Stimulated activated CD4-positive, alpha-beta T cell treated with anti-CD3 and anti-CD28 coated beads, Interleukin-15, amount 100 ng/mL, for 48 hours (primary cell): ENCODE measurements at places on chromosomes 12 and 14.
A peak's percentile ranks its signal among the peaks of the same experiment; 100 is the strongest.

GRCh38 chr12:68359674-68360073 lies 27.5 kb upstream of the MDM1 start:
- no peak for DNase-seq

GRCh38 chr12:104654665-104655609 lies 198.2 kb downstream of the CHST11 start:
- no peak for DNase-seq

- no peak for DNase-seq
Observed at GRCh38 chr12:114821570-114821969, 137.6 kb upstream of the TBX3 start.

- no peak for DNase-seq
Observed at GRCh38 chr12:97921979-97922722, 459.5 kb downstream of the RMST start.

DNA sequence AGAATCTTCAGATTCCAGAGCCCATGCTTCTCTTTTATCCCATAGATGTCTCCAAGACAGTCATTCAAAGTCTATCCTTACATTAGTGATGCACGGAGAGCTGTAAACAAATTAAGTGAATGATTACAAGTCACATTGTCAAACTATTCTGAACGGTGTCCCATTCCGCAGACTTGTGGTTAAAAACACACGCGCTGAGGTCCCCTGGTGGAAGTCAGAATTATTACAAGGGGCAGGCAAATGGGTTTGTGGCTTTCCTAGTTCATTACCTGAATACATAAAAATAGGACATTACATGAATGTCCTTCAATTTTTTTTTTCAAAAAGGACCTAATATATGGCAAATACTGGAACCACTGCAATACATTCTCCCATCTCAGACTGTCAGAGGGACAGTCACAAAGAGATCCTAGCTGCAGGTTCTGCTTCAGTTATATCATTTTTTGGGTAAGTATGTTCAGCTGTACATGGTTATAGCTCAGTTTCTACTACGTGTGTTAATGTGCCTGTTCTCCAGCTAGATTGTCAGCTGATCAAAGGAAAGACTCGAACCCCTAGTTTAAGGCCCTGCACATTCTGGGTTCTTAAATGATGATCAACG lies 53.1 kb upstream of the STON2 start:
- DNase-seq: no peak

GRCh38 chr12:103676893-103677292 lies 89.8 kb downstream of the STAB2 start:
- no peak for DNase-seq

DNA sequence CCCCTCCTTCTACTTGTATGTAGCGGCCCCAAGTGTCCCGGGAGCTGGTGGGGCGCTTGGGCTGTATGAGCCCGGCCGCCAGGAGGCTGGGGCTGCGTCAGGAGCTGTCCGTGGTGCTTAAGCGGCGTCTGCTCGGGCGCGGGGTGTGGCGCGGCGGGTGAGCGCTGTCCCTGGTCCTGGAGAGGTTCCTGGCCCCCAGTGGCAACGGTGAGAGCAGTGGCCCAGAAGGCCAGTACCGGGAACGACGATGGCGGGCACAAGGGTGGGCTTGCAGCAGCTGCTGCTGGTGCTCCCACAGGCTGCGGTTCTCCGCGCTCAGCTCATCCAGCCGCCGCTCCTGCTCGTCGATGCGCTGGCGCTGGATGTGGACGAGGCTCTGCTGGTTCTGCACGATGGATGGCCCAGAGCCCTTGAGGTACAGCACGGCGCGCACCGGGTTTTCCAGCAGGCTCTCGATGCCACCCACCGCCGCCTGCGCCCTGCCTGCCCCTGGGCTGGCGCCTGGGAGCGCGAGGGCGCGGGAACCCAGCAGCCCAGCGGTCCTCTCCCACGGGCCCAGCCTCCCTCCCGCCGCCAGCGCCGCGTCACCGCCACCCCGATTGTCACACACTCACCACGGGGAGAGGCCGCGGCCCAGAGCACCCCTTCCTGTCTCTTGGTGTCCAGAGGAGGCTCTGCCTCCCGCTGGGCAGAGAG lies 41.9 kb upstream of the FKBP4 start:
- DNase-seq: peak; percentile 43

DNA sequence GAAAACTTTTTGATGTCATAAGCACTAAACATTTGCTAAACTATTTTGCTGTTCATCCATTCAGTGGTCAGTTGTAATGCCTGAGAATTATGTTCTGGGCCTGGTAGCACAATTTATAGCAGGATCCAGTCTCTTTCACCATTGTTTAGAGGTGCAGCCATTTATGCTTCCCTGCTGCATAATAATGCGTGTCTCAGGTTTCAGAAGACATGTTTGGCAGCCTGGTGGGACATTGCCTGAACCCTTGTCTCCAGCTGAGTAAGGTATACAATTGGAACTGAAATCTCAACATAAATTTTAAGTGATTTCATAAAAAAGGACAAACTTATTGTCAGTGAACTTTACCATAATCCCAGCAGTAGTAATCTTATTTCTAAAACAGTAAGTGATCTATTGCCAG lies 94.8 kb downstream of the POLR3B start:
- DNase-seq: no peak

DNA sequence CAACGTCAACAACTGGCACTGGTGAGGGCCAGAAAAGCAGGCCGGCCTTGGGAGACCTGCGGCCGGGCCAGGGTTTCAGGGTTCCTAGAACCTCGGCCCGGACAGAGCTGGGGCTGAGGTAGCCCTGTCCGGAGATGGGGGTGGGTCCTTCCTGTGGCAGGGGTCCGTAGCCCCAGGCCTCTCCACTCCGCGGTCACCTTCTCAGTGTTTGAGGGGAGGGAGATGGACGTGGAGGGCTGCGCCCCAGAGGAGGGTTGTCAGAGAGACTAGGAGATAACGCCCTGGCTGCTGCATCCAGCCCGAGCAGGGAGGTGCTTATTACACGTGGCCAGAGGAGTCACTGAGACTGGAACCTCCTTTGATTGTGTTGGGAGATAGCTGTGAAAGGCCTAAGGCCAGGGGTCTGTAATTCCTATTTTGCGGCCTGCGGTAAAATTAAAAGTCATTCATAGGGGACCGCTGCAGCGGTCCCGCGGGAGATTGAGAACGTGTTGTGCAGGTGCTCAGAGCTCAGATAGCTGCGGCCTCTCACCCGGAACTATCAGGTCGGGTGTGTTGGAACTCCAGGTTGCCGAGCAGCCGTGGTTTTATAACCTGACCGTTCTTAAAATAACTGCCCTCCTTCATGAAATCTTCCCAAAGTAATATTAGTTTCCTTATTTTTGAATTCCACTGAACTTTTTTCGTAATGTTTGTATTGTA lies 507 bp downstream of the AHSA1 start:
- DNase-seq: peak; percentile 28

- no peak for DNase-seq
Observed at GRCh38 chr14:65045006-65045405, 57.3 kb downstream of the MAX start.
